ENCODE measurements at places on chromosomes 7 and 10.

DNA sequence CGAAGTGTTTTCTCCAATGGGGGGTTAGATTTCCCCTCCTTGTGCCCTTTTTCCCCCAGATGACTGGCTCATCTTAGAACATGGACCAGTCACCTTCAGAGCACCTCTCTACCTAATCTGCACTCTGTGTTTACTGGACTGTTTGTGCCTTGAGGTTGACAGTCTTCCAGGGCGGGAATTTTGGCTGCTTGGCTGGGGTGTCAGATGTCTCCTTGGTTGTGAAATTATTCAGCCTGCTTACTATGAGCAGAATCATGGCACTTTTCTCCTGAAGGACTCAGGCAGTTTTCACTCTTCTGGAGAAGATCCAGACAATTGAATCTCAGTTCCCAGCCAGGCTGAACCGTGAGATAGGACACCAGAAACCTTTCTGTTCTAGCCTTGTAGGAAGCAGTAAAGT is 60.3 kb upstream of the NFKB2 start:
- no peak for DNase-seq

DNA sequence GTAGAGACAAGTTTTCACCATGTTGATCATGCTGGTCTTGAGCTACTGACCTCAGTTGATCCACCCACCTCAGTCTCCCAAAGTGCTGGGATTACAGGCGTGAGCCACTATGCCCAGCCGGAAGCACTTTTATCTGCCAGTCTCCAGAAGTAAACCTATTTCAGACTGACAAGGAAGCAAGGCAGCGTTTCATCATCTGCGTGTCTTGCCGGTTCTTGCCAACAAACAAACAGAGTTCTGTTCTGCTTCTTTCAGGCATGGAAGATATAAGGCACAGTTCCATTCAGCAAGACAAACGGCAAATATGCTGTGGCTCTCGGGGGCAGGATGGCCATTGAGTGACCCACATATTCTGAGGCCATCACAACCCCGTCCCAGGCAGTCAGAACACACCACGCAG is 15.5 kb upstream of the LARP4B start:
- DNase-seq: no peak

GRCh38 chr7:108528183-108528712 is 2.3 kb upstream of the PNPLA8 start:
- DNase-seq: no peak

GRCh38 chr10:59678884-59679301 is 30.8 kb downstream of the SLC16A9 start:
- DNase-seq: no peak

DNA sequence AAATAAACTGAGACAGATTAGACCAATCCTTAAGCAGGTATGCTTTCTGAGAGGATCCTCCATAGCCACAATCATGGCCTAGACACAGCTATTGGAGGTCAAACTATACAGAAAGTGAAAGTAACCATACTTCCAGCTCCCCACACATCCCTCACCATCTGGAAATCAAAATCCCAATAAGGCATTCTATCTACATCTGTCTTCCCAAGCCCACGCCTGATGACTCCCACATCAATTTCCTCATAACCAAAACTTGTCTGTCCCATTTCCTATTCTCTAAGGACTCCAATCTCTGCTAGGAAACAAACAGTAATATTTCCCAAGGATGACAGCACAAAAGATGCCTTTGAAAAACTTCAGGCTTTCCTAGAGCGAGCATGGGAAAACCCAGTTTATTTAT is 247.3 kb upstream of the HPS1 start:
- DNase-seq: no peak

- no peak for DNase-seq
Measured at GRCh38 chr10:5376450-5376849, 11.7 kb downstream of the UCN3 start.

DNA sequence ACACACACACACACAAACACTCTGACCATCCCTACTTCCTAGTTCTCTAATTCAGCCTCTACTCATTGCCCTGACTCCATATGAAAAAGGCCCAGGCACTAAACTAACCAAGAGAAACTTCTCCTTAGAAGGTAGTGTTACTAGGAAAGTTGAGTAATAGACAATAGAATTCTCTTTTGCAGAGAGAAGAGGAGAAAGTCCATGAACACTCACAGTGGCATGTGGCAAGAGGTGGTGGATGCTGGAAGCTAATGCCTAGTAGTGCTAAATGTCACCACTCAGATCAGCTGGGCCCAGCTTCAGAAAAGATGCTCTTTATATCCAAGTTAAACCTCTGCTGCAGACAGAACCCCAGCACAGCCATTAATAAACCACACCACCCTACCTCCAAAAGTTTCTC is 58.2 kb downstream of the SORBS1 start:
- no peak for DNase-seq

DNA sequence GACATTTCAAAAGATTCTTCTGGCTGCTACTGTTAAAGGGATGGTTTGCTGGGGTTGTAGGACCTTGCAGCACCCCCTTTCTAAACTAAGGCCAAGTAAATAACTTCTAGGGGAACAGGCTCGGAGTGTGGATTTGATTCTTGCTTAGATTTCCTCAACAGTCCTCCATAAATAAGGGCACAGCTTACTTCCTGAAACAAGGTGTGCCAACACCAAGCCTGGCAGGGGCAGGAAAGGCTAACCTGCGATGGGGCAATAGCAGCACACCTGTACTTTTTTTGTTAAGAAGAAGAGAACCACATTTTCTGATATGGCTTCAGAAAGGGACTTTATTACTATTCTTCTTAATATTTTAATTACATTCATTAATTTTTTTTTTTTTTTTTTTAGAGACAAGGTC is 121.9 kb downstream of the RNF216 start:
- DNase-seq: no peak

DNA sequence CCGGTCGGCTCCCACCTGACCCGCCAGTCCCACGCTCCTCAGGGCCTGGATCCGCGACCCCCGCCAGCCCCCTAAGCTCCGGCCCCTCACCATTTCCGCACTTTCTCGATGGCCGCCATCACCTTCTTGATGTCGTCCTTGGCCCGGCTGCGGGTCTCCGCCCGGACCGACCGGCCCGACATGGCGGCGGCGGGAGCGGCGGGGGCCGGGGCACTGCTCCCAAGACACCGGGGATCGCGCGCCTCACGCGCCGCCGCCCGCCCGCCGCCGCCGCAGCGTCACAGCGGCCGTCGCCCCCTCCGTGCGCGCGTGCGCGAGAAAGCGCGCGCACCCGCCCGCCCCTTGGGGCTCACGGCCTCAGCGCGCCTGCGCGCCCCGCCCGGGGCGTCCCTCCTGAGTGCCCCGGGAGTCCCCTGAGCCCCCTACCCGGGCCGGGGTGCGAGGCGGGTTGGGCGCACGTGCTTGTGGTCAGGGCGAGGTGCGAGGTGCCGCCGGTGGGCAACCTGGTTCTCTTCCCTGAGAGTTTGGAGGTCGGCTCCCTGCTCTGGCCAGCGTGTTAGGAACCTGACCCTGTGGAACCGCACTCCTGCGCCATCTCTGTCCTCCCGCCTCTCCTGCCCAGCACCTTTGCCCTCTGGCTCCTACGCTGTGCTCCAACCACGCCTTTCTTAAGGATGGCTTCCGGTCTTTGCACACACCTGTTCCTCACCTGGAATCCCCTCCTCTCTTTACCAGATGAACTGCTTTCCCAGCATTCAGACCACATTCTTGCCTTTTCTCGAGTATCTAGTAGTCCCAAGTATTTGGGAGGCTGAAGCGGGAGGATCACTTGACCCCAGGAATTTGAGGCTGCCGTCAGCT is at the start of gene BCL7B:
Gene BCL7B, minus strand, starts transcription at position 294 of the 861 bp plus-strand sequence. Its CDS starts 112 bp downstream, at position 182.
- DNase-seq: no peak

DNA sequence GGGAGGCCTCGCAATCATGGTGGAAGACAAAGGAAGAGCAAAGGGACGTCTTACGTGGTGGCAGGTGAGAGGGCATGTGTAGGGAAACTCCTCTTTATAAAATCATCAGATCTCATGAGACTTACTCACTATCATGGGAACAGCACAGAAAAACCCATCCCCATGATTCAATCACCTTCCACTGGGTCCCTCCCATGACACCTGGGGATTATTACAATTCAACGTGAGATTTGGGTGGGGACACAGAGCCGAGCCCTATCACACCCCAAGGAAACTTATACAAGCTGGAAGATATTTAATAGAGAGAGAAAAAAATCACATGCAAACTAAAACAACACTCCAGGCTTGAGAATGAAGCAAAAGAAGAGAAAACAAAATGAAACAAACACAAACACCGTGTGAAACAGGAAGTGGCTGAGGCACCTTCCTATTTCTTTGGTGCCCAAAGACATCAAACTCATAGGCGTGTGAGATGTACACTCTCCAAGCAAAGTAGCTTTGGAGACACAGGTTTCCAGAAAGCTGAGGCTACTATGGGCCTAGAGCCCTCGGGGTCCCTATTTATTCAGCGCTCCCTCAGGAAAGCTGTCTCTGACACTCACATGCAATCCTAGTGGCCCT is 97.2 kb downstream of the PRKCQ start:
- DNase-seq: no peak

GRCh38 chr7:36794689-36795088 is 70.4 kb upstream of the AOAH start:
- DNase-seq: no peak

- DNase-seq: no peak
Measured at GRCh38 chr10:124677749-124678556, 66.2 kb downstream of the FAM53B start.

DNA sequence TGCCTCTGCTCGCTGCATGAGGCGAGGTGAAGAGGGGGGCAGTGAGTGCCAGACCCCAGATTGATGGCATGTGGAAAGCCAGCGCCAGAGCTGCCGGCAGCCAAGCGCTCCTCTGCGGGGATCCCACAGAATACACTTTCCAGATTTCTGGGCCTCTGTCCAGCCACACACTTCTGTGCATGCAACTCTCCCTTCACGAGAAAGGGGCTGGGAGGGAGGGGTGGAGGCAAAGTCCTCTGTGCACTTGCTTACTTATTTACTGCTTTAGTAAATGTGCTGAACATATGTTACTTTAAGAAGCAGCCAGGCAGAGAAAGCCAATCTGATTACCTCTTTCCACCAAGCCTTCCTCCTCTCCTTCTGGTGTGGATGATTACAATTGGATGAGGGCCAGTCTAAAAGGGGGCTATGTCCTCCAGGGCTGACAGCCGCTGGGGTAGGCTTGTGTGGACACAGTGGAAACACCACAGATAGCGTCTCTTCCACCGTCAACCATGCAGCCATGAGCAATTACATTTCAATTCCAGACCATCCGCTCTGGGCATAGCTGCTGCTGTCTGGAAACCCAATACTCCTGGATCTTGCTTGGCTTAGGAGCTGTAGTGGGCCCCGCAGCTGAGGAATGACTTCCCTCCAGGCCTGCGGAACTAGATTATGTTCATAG is 322.8 kb upstream of the ANKRD30A start:
- DNase-seq: no peak

DNA sequence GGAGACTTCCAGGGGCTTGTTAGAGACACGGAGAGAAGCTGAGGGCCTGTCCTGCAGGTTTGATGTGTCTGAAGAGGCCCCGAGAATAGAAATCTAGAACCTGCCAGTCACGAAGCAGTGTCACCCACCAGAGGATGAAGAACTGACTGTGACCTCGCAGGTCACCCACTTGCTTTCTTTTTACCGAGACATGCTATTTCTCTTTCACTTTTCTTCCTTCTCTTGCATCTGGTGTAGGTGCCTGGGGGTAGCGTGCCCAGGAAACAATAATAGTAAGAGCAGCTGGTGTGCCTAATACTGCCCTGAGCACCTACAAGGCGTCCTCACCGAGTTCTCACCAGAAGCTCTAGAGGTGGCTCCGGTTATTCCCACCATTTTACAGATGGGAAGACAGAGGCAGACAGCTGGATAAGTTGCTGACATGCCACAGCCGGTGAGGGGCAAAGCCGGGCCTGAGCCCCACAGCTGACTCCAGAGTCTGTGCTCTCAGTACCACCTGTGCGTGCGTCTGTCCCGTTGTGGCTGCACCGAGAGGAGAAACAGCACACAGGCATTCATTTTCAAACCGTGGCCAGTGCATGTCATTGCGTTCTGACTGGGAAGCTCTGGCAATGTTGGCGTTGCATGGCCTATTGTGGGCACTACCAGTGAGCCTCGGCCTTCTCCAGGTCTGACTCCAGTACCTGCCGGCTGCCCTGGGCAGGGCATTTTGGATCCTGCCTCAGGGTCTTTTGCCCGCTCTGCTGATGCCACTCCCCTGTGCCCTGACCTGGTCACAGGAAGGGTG is 7.8 kb downstream of the CHST3 start:
- DNase-seq: no peak

DNA sequence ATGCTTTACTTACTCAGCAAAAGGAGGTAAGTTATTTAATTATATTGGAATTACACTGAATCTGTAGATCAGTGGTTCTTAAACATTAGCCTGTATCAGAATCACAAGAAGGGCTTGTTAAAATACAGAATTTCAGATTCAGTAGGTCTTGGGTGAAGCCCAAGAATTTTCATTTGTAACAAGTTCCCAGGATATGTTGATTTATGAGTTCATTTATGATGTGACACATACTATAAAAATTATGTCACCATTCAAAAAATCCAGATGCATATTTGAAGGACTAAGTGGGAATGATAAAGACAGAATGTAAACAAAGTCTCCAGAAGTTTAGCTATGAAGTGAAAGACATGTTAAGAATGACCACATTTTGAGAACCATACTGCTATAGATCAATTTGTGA is 52.3 kb downstream of the HECTD2 start:
- DNase-seq: no peak

GRCh38 chr10:95327367-95327766 is 36.6 kb upstream of the PDLIM1 start:
- DNase-seq: no peak

GRCh38 chr10:37146443-37146842 is 21.0 kb downstream of the ANKRD30A start:
- no peak for DNase-seq

- no peak for DNase-seq
Measured at GRCh38 chr7:51016546-51016945, 233.8 kb upstream of the GRB10 start.

DNA sequence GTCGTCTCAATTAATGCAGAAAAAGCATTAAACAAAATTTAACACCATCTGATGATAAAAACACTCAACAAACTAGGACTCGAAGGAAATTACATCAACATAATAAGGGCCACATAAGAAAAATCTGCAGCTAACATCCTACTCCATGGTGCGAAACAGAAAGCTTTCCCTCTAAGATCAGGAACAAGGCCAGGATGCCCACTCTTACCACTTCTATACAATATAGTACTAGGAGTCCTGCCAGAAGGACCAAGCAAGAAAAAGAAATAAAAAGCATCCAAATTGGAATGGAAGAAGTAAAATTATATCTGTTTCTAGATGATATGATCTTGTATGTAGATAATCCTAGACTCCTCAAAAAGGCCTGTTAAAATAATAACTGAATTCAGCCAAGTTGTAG is 143.8 kb upstream of the GPR22 start:
- DNase-seq: no peak
